ENCODE measurements at places on chromosomes 7 and 10.
A peak's percentile ranks its signal among the peaks of the same experiment; 100 is the strongest.

GRCh38 chr10:97020452-97021400, 165.0 kb downstream of the SLIT1 start:
- no peak for DNase-seq

DNA sequence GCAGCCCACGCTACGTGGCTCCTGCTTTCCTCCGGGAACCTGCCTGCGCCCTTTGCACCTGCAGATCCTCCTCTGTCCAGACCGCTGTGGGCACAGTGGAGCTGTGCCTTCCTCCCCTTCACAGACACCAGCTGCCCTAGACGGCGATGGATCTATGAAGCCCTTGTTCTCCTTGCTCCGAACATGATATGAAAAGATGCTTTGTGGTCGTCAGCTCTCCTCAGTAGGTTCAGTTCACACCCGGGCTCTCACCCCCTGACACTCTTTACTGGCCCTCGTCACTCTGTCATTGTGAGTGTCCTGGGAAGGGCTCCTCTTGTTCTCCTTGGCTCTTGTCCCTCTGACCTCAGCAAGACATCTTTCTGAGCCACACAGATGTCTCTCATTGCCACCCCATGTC, 4.2 kb downstream of the ZNF488 start:
- no peak for DNase-seq

- no peak for DNase-seq
These were observed 38.8 kb downstream of the CDHR3 start for GRCh38 chr7:106001886-106002285.

GRCh38 chr7:83248000-83248399, 85.3 kb upstream of the PCLO start:
- no peak for DNase-seq

- DNase-seq, result no peak
These were observed 107.4 kb upstream of the KMT2E start for GRCh38 chr7:104906556-104906955.

- no peak for DNase-seq
These were observed 72.0 kb downstream of the DOCK1 start for GRCh38 chr10:126977216-126977615.

DNA sequence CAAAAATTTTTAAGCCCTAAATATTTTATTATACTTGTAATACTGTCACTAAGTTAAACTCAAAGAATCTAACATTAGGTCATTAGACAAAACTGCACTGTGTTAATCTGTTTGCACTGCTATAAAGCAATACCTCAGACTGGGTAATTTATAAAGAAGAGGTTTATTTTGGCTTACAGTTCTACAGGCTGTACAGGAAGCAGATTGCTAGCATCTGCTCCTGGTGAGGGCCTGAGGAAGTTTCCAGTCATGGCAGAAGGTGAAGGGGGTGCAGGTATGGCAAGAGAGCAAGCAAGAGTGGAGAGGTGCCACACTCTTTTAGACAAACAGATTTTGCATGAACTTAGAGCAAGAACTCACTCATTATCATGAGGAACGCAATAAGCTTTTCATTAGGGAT, 125.7 kb downstream of the IMMP2L start:
- DNase-seq, result no peak

DNA sequence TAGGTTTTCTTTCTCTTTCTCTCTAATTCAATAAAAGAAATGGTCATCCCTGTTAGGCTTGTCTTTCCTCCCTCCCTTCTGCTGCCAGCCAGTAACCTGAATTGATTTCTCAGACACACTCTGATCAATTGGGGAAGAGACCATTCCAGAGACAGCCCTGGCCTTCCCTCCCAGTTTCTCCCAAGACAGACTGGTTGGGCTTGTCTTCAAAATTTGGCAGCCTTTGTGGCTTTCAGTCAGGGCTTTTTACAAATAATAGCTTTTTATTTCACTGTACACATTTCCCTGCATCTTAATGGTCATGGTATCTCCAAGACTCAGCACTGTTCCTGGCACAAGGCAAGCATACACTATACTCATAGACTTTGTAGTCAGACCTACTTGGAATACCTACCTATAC, 33.9 kb downstream of the BCAP29 start:
- no peak for DNase-seq

- no peak for DNase-seq
These were observed 489.8 kb downstream of the RPS24 start for GRCh38 chr10:78523453-78523852.

- no peak for DNase-seq
These were observed 115.8 kb upstream of the CELF2 start for GRCh38 chr10:10901906-10902305.

GRCh38 chr10:68163735-68164134, 54.4 kb downstream of the MYPN start:
- no peak for DNase-seq

- peak; percentile 4 for DNase-seq
These were observed 100.2 kb upstream of the PRSS58 start for GRCh38 chr7:142357953-142358520.

GRCh38 chr10:59227136-59227673, 50.8 kb downstream of the PHYHIPL start:
- DNase-seq, result no peak

GRCh38 chr10:78579995-78580394, 488.8 kb upstream of the ZMIZ1 start:
- no peak for DNase-seq

DNA sequence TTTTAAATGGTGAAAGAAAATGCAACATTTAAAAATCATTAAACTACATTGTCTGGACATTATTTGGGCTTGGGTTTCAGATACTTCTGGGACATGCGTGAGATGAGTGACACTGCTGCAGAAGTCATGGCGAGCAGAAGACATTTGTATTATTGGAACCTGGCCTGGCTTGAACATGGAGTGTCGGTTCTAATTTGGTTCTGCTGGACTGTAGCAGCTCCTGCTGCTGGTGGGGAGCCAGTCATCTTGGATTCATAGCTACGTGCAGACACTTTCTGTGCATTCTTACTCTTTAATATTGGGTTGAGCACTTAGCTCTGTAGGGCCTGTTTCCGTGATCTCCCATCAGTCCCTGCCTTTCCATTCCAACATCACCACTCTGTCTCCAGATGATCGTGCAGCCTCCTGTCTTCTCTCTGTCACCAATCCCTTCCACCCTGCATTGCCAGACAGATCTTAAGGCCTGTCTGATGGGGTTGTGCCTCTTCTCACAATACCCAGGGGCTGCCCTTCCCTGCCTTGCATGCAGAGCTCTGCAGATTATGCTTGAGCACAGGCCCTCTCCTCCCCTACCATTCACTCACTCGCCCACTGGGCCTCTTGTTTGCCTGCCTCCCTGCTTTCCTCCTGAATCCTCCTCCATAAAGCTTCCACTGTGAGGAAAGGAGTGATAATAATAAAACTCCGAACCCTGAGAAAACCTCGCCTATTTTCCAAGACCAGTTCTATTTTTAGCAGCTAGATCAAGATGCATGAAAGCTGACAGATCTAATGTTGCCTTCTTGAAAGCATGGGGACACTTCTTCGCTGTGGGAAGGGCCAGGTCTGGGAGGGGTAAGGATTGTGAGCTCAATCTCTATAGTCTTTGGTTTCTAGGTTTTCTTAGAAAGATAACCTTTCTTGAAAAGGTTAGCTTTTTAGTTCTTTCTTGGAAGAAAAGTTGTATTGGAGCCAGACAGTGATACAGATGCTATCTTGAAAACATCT, 32.9 kb downstream of the CELF2 start:
- DNase-seq, result no peak

DNA sequence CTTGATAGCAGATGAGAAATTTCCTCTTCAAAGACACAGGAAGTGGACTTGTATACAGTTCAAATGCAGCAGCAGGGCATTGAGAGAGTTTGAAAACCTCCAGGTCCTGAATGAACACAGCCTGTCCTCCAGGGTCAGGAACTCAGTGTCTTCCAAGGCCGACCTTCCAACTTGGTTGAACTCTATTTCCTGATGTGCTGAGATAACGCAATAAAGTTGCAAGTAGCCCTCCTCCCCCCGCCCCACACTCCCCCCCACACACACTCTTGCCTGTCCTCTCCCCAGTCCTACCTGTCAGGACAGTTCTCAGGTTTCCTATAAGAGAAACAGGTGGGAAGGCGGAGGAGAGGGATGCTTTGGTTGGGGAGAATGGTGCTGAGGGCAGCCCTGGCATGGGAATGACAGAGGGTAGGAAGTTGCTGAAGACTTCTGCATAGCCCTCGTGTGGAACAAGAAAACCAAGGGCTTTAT, 90.0 kb downstream of the CCDC71L start:
- DNase-seq, result no peak

GRCh38 chr7:129367700-129368388, 66.4 kb upstream of the STRIP2 start:
- DNase-seq, result peak; percentile 48

Data from SIG-M5 (cell line).